ENCODE measurements at places on chromosomes 1 and 21. TPM values are rescaled to one million over a fixed set of nuclear protein-coding genes. Genes with fewer than 3 reads are reported as not detected.

The INTS7 gene
- 23.2 TPM for total RNA-seq

DNA sequence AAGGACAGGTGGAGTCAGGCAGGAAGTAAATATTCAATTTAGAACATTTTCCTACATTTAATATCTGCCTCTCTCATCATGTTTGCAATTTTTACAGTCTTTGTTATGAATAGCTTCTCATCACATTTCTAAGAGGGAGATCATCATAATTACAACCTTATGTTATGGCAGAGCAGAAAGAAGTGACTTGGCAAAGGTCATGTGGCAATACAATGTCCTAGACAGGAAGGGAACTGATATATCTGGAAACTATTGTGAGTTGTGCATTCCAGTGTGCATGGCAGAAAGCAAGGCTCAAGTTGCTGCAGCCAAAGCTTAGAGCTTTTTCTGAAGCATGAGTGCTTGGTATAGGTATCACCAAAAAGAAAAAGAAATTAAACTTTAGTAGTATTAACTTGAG, 43.8 kb upstream of the PRRX1 start:
- no peak for DNase-seq
- peaks cover 21% of the 10 kb centered on the region for H3K27me3 ChIP-seq
- H3K4me3 ChIP-seq = no peak overlapping the region
- no peak overlapping the region for H3K27ac ChIP-seq

DNA sequence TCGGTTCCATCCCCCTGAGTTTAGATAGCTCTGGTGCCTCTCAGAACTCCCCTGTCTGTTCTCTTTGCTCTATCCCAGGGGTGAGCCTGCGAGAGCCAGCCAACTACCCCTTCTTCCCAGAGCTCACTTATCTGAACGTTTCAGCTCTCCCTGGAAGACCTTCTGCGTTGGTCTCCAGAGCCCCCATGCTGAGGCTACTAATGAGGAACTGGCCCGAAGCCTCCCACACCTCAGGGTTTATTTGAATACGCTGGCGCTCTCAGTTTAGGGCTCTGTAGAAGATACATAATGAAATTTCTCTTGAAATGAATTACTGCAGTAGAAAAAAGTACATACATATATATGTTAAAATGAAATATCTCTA, 43.5 kb downstream of the TCEANC2 start:
- no peak overlapping the region for H3K4me3 ChIP-seq
- no peak for DNase-seq
- H3K4me1 ChIP-seq = no peaks in the 10 kb centered on the region
- H3K27ac ChIP-seq = no peak overlapping the region

DNA sequence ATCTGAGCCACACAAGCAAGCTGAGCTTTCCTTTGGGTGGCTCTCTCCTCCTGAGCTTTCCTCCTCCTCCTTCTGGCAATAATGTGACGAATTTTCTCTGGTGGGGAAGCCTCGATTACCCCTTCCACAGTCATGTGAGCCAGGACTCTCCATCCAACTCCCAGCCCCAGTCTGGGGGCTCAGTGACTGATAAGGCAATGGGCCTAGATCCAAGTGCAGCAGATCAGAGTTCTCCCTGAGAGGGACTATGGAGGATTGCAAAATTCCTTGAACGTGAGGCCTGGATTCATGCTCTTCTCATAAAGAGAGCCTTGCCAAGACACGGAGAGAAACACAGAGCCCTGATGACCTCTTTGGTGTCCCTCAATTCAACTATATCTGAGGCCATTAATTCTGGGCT, 31.3 kb upstream of the TRIM67 start:
- H3K4me3 ChIP-seq = no peak overlapping the region
- no peaks in the 10 kb centered on the region for H3K27me3 ChIP-seq
- no peaks in the 10 kb centered on the region for H3K36me3 ChIP-seq
- H3K4me1 ChIP-seq = no peaks in the 10 kb centered on the region
- H3K27ac ChIP-seq = no peak overlapping the region
- no peak for DNase-seq
